ENCODE measurements at places on chromosomes 13 and 19.

DNA sequence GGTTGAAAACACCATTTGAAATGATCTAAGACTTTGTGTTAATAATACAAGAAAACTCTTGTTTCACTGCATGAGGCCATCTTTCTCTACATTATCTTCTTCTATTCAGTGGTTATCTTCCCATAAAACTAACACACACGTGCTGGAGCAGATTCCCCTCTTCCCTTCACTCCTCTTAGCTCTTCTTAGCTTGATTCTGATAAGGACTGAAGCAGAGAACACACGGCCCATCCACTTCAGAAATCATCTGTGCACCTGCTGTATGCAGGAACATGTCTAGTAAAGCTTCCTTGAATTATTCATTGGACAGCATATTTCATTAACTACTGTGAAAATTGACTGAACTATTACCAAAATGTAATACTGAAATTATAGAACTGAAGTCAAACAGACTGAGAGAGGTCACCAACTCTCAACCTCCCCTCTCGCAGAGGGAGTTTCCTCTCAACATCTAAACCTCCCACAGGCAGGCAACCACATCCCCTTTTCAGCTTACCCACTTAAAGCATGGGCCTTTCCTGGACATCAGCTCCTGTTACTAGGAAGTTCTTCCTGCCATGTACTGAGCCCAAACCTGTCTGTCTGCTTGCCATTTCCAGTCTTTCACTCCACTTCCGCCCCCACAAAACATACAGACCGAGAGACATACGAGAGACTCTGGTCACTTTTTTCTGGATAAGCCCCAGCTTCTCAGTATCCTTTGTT is 113.9 kb downstream of the CRYL1 start:
- DNase-seq = peak; percentile 54

DNA sequence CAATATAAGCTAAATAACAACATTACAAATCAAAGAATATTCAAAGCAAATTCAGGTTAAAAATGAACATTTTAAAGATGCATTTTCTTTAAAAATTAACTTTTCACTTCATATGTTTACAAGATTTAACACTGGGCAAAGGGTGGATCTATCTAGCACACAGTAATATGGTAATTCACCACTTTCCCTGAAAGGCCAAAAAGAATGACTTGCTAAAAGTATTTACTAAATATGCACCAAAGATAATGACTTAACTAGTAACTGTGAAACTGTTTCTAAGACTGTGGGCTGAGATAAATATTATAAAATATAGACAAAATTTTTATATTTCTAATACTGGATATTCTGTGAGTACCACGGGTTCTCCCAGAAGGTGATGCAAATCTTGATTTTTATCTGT is 4.5 kb upstream of the EEF1AKMT1 start:
- DNase-seq = no peak

- DNase-seq = peak; percentile 59
These were observed 20.1 kb downstream of the SH3GL1 start for GRCh38 chr19:4380254-4380727.

DNA sequence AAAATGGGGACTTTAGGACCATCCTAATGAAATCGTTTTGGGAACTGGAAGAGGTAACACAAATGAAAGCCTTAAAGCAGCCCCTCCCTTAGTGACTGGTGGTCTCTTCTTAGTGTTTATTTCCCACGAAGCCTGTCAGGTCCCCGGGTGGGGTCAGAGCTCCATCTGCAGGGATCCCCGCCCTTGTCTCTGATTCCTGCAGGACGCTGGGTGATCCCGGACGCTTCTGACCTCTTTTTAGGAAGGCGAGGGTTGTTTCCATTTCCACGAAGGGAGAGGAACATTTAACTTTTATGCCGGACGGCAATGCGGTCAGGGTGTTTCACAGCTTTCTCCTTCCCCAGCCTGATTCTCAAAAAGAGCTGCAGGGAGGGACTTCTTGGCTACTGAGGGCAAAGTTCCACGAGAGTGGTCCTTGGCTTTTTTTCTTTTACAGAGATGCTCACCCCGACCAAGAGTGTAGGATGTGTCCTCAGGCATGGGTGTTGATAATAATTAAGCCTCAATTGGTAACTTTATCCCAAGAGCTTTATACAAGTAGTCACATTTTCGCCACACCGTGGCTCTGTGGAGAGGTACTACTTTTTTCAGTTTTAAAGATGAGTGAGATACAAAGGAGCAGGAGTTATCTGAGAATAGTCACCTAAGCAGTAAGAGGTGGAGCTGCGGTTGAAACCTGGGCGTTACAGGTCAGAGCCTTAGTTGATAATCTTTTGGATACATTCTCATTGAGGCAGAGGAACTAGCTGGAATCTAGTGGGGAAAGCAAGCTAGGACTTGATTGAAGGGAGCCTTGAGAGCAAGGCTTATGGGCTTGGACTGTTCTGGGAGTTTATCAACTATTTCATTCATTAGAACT is 813 bp downstream of the ZNF284 start:
- no peak for DNase-seq

- DNase-seq = peak; percentile 17
These were observed 24.2 kb downstream of the RASA3 start for GRCh38 chr13:114108141-114108761.

- no peak for DNase-seq
These were observed 87.6 kb upstream of the DOCK9 start for GRCh38 chr13:99065235-99066015.

DNA sequence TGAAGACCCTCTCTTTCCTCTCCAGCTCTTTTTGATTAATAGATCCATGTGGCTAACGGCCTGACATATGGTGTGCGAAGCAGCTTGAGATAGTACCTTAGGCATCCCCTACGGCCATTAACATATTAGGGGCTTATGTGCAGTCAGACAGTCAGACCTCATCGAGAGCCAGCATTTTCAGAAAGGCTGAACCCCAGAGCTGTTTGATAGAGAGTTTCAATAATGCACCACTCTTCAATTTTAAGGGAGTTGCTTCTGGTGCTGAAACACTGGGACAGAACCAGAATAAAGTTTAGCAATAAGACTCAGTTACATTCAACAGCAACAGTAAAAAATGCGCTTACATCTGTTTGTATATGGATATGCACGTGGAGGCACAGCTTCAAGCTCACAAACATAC is 10.8 kb downstream of the POU4F1 start:
- DNase-seq = no peak

- no peak for DNase-seq
These were observed 3.2 kb upstream of the ZNF850 start for GRCh38 chr19:36775768-36776167.

GRCh38 chr13:51333421-51333820 is 6.1 kb upstream of the SERPINE3 start:
- DNase-seq = no peak
